Osteocyte (in vitro differentiated cells): ENCODE measurements at places on chromosomes 4 and X. TPM values are rescaled to one million over a fixed set of nuclear protein-coding genes. Genes with fewer than 3 reads are reported as not detected.

DNA sequence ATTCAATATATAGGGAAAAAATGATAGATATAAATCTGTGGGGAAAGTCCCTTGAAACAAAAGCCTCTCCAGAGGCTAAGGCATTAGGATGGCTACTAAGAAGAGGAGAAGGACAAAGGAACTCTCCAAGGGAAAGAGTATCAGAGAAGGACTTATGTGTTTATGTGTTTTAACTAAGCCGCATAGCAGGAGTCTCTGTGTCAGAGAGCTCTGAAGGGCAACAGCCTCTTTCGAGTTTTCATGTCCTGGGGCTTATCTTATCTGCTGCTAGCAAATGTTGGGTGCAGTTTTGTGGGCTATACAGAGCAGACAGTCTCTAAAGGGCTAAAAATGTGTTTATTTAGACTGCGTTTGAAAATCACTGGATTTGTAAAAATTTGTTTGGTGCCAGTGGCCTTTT is 1145.6 kb upstream of the DIAPH2 start:
- no peak for DNase-seq
- H3K36me3 ChIP-seq: no peaks in the 10 kb centered on the region
- no peak overlapping the region for H3K4me3 ChIP-seq
- no peak overlapping the region for H3K27ac ChIP-seq

DNA sequence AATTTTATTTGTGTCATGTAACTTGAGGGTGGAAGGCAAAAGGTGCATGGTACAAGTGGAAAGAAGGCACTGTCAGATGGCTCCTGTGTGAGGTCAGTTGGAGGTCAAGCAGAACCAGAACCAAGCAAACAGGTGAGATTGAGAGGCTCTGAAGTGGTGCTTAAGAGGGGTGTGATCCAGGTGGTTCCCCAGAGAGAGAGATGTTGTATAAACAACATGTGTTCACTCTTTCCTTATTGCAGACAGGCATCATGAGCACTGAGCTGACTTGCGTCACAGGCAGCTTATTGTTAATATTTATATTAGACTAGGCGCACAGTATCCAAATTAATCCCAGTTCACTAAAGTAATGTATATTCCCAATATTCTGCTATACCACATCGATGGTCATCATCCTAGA is 56.8 kb downstream of the CXCL13 start:
- no peak overlapping the region for H3K4me3 ChIP-seq
- H3K27me3 ChIP-seq: peaks cover 45% of the 10 kb centered on the region
- H3K27ac ChIP-seq: no peak overlapping the region
- no peaks in the 10 kb centered on the region for H3K36me3 ChIP-seq

Gene GLOD5
- not detected in 2 replicates for total RNA-seq

GRCh38 chr4:151021637-151022334 is 6.7 kb upstream of the LRBA start:
- H3K36me3 ChIP-seq: no peaks in the 10 kb centered on the region
- H3K4me1 ChIP-seq: no peaks in the 10 kb centered on the region
- H3K4me3 ChIP-seq: no peak overlapping the region
- no peak overlapping the region for H3K27ac ChIP-seq
- no peak for DNase-seq

DNA sequence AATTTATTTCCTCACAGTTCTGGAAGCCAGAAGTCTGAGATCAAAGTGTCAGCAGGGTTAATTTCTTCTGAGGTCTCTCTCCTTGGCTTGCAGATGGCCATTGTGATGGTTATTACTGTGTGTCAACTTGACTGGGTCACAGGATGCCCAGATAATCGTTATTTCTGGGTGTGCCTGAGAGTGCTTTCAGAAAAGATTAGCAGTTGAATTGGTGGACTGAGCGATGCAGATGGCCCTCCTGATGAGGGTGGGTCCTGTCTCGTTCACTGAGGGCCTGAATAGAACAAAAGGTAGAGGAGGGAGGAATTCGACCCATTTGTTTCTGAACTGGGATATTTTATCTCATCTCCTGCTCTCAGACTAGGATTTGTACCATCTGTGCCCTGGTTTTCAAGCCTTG is 15.7 kb downstream of the SMIM43 start:
- no peak overlapping the region for H3K4me3 ChIP-seq
- no peaks in the 10 kb centered on the region for H3K4me1 ChIP-seq
- peaks cover 1% of the 10 kb centered on the region for H3K36me3 ChIP-seq
- no peak overlapping the region for H3K27ac ChIP-seq

DNA sequence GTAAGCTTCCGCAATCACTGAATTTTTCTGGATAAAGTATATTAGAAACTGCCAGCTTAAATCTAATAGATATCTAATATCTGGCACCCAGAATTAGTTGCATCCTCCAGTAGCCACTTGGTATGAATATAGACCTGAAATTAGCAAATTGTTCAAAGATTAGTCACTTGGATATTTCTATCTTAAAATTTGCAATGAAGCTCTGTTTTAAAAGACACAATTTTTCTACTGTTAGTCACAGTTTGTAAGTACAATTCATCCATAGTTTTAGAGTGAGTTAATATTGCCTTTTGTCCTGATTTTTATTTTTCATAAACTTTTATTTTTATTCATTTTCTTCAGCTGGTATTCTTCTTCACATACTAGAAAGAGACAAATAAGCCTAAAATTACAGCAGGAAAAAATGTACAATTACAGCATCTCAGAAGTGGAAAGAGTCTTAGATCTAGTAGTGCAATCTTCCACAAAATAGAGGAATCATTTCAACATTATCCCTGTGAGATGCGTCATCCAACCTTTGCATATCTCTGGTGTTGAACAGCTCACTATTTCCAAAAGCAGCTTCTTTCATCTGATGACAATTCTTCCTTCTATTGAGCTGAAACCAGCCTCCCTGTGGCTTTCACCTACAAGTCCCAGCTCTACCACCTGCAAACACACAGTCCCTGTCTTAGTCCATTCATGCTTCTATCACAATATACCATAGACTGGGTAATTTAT is 190.0 kb upstream of the AR start:
- DNase-seq: no peak
- H3K27me3 ChIP-seq: no peaks in the 10 kb centered on the region

- peaks cover 7% of the 10 kb centered on the region for H3K27me3 ChIP-seq
- no peak for DNase-seq
- no peak overlapping the region for H3K27ac ChIP-seq
- H3K4me1 ChIP-seq: peaks cover 2% of the 10 kb centered on the region
- H3K4me3 ChIP-seq: no peak overlapping the region
- H3K36me3 ChIP-seq: no peaks in the 10 kb centered on the region
Measured at GRCh38 chrX:12452268-12452667, 314.0 kb downstream of the FRMPD4 start.

Gene UBE2D3
- total RNA-seq: 239 and 247 TPM in 2 replicates

GRCh38 chr4:87985097-87985886 is 9.8 kb downstream of the SPP1 start:
- DNase-seq: no peak
- H3K27ac ChIP-seq: no peak overlapping the region
- H3K36me3 ChIP-seq: no peaks in the 10 kb centered on the region
- no peaks in the 10 kb centered on the region for H3K4me1 ChIP-seq
- H3K4me3 ChIP-seq: no peak overlapping the region
- H3K27me3 ChIP-seq: peaks cover 10% of the 10 kb centered on the region

Gene TCEAL8
- total RNA-seq: 86.2 and 88.2 TPM in 2 replicates

DNA sequence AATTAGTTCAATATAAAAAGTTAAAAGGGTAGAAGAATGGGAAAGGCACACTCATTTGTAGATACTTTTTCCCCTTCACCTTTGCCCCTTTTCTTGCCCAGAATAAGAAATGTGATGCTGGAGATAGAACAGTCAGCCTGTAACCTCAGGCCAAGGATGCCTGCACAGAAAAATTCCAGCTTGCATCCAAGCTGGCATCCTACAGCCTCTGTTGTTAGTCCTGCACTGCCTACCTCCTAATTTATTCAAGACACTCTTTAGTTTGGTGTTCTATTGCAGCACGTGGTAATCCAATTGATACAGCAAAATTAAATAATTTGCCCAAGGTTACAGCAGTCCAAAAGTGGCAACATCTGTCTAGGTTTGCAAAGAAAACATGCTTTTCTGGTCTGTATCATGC is 9.7 kb upstream of the USO1 start:
- H3K4me3 ChIP-seq: no peak overlapping the region
- peak; percentile 13 for DNase-seq
- H3K27ac ChIP-seq: peak overlapping the region; percentile 79
- peaks cover 20% of the 10 kb centered on the region for H3K4me1 ChIP-seq
- no peaks in the 10 kb centered on the region for H3K36me3 ChIP-seq
- H3K27me3 ChIP-seq: no peaks in the 10 kb centered on the region

- no peak overlapping the region for H3K27ac ChIP-seq
- no peak overlapping the region for H3K4me3 ChIP-seq
- H3K4me1 ChIP-seq: no peaks in the 10 kb centered on the region
- peaks cover 26% of the 10 kb centered on the region for H3K36me3 ChIP-seq
- DNase-seq: no peak
- no peaks in the 10 kb centered on the region for H3K27me3 ChIP-seq
Measured at GRCh38 chr4:48499551-48500066, 9.6 kb downstream of the ZAR1 start.

Gene PRDM8
- 0.10 and 0.13 TPM in 2 replicates for total RNA-seq
